Neuronal stem cell (in vitro differentiated cells): ENCODE measurements at places on chromosomes 5 and 9.

GRCh38 chr5:1376981-1377380 lies 32.1 kb upstream of the CLPTM1L start:
- H3K36me3 ChIP-seq, result peaks cover 2% of the 10 kb centered on the region
- no peak overlapping the region for H3K4me3 ChIP-seq
- peaks cover 42% of the 10 kb centered on the region for H3K27me3 ChIP-seq
- no peak for DNase-seq
- no peak overlapping the region for H3K27ac ChIP-seq

DNA sequence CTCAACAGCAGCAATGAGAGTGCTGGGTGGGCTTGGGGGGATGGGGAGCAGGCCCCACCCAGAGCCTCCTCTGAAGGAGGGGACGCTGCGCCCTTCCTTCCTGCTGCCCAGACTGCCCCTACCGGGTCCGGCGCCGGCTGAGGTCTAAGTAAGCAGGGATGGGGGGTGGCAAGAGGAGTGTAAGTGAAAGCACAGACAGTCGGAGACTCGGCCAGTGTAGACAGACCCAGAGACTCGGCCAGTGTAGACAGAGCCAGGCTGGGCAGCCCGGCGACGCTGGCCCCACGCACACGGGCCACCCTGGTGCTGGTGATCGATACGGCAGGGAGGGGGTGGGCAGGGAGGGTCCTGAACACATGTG lies 7.4 kb upstream of the ENTPD8 start:
- no peaks in the 10 kb centered on the region for H3K27me3 ChIP-seq
- peaks cover 5% of the 10 kb centered on the region for H3K4me1 ChIP-seq
- peaks cover 15% of the 10 kb centered on the region for H3K36me3 ChIP-seq
- no peak for DNase-seq
- H3K4me3 ChIP-seq, result no peak overlapping the region
- no peak overlapping the region for H3K27ac ChIP-seq

GRCh38 chr5:179998485-179998884 lies 73.1 kb downstream of the RNF130 start:
- H3K27me3 ChIP-seq, result no peaks in the 10 kb centered on the region
- H3K36me3 ChIP-seq, result peaks cover 33% of the 10 kb centered on the region
- no peak for DNase-seq
- no peaks in the 10 kb centered on the region for H3K4me1 ChIP-seq
- no peak overlapping the region for H3K4me3 ChIP-seq

DNA sequence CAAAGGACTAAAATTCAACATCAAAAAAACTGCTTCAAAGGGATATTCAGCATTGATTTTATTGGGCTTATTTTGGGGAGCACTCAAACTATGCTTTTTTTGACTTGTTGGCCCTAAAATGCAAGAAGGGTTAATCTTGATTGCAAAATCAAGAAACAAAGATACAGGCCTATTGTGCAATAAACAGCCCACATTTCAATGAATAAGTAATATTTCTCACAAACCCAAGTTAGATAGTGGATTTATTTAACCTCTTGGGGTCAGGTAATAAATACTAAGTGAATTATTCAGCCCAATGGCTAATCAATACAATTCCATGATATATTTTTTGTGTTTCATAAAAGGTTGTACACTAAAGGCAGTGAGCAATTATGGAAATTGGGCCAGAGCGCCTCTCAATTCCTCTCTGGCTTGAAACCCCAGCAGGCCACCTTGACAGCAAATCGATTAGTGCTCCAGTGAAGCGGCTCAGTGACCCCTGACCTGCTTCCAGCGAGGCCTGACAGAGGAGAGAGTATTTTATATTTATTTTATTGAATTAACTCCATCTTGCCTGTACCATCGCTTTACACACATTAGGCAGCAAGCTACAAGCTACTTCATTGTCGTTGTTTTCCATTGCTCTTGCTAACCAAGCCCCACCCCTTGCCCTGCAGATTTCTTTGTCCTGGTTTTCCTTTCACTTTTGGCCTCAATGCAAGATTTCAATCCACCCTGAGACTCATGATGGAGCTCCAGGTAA lies 65.5 kb downstream of the EBF1 start:
- H3K4me3 ChIP-seq, result no peak overlapping the region
- H3K27ac ChIP-seq, result peak overlapping the region; percentile 13

GRCh38 chr5:109161914-109162683 lies 247.7 kb downstream of the PJA2 start:
- no peak for DNase-seq
- H3K27me3 ChIP-seq, result no peaks in the 10 kb centered on the region

GRCh38 chr5:939368-939767 lies 46.7 kb downstream of the TRIP13 start:
- DNase-seq, result no peak
- H3K4me3 ChIP-seq, result no peak overlapping the region
- H3K27me3 ChIP-seq, result peaks cover under 1% of the 10 kb centered on the region
- H3K4me1 ChIP-seq, result no peaks in the 10 kb centered on the region
- H3K36me3 ChIP-seq, result no peaks in the 10 kb centered on the region

- H3K27ac ChIP-seq, result no peak overlapping the region
- H3K4me1 ChIP-seq, result peaks cover 31% of the 10 kb centered on the region
- no peaks in the 10 kb centered on the region for H3K27me3 ChIP-seq
Observed at GRCh38 chr5:177364159-177364962, 6.6 kb downstream of the RGS14 start.

- peaks cover 18% of the 10 kb centered on the region for H3K4me1 ChIP-seq
- no peak overlapping the region for H3K27ac ChIP-seq
- H3K4me3 ChIP-seq, result no peak overlapping the region
- no peak for DNase-seq
Observed at GRCh38 chr5:127804886-127805426, 101.8 kb downstream of the CCDC192 start.

- H3K4me1 ChIP-seq, result peaks cover 8% of the 10 kb centered on the region
- H3K36me3 ChIP-seq, result peaks cover 9% of the 10 kb centered on the region
- no peak overlapping the region for H3K27ac ChIP-seq
Observed at GRCh38 chr9:130898552-130898852, 1.9 kb upstream of the QRFP start.

GRCh38 chr9:116202219-116202912 lies 48.8 kb downstream of the PAPPA start:
- DNase-seq, result no peak
- H3K4me1 ChIP-seq, result no peaks in the 10 kb centered on the region
- no peak overlapping the region for H3K27ac ChIP-seq
- H3K27me3 ChIP-seq, result no peaks in the 10 kb centered on the region
